ENCODE measurements at places on chromosomes 1 and 21.
A peak's percentile ranks its signal among the peaks of the same experiment; 100 is the strongest.

GRCh38 chr1:50272912-50273311 is 150.3 kb downstream of the DMRTA2 start:
- no peak for DNase-seq

- peak; percentile 18 for DNase-seq
These were observed 493.5 kb downstream of the DPYD start for GRCh38 chr1:97427371-97427770.

DNA sequence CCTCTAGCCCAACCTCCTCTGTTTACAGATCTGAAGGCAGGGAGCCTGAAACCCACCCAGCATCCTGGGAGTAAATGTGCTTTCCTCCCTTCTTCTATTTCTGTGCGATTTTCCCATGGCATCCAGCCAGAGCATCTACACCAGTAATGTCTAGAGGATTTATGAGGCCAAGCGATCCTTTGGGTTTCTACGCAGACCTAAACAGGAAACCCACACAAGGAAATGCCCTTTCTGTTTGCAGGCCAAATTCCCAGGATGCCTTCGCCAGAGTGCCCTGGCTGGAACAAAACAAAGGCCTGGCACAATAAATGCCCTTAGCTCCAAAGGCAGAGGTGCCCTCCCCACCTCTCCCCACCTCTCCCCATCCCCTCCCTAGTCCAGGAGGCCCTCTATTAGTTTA is 110.5 kb upstream of the CDC42BPA start:
- DNase-seq, result no peak

DNA sequence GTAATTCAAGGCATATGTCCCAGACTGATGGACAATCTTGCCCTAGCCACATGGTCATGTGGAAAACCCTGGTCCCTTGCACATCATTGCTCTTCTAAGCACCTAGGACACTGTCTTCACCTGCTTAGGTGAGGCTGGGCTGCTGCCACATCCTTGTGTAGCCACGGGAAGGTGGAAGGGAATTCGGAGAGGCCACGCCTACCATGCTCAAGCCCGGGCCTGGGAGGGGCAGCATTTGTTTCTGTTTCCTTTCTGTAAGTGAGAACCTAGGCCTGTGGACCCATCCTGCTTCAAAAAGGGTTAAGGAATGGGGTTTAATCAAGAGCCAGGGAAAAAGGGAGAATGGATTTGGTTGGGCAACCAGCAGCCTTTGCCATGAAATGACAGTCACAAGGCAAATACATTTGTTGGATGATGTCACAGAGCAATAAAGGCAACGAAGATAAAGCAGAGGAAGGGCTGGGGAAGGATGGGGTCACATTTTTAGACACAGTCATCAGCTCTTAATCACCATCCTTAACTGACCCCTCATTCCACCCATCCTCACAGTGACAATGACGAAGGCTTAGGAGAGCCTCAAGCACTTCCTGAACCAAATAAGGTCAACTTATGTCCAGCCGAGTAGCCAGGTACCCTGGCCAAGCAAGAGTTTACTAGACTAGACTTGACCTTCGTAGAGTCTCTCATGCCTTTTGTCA is 10.1 kb upstream of the LRRC38 start:
- no peak for DNase-seq

GRCh38 chr1:165827268-165828102 is at the start of gene UCK2:
Gene UCK2, plus strand, starts transcription at chr1:165827614. Its CDS starts 220 bp downstream, at chr1:165827834.
- DNase-seq, result peak; percentile 89

DNA sequence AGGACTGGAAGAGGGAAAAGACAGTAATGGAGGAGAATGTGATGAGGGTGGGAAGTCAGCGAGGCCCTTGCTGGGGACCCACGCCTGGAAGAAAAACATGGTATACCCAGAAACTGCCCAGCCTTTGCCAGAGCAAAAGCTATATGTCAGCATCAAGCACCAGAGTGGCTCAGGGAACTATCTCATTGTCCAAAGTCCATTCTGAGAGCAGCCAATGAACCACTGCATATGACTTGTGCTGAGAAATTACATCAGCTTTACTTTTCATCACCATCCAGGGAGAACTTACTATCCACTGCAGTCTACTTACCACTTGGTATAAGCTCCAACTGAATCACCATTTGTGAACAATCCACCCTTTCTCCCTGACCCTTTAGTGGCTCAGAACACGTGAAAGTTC is 148.1 kb downstream of the TTLL7 start:
- DNase-seq, result no peak

GRCh38 chr1:28905921-28906666 is 8.3 kb upstream of the EPB41 start:
- DNase-seq, result no peak

- no peak for DNase-seq
These were observed 88.0 kb upstream of the IVNS1ABP start for GRCh38 chr1:185404907-185405568.

DNA sequence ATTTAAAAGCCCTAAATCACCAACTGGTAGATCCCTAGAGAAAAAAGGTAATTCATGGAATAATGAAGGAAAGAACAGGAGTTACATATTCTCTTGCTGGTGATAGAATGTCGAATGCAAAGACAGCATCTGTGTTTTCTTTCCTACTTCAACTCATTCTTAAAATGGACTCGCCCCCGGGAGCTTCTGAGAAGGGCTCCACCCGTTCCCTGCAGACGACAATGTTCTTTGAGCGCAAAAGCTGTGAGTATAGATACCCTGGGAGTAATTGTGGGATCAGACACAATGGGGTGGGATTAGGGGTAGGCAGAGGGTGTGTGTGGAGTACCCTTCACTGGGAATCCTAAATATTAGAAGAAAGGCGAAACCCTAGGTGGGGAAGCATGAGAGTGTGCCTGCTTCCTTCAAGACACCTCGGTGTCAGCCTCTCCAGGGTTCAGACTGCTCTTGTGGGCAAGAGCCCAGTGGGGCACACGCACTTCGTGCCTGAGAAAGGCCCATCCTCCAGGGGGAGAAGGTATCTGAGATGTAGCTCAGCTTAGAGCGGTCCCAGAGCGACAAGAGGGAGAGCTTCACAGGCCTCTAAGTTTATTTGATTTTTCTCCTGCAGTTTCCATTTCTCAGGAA is 123.3 kb upstream of the DPYD start:
- no peak for DNase-seq

- no peak for DNase-seq
These were observed 238.5 kb upstream of the RAB4A start for GRCh38 chr1:229032375-229032774.

- no peak for DNase-seq
These were observed 386.3 kb downstream of the CAMTA1 start for GRCh38 chr1:7171574-7171973.

DNA sequence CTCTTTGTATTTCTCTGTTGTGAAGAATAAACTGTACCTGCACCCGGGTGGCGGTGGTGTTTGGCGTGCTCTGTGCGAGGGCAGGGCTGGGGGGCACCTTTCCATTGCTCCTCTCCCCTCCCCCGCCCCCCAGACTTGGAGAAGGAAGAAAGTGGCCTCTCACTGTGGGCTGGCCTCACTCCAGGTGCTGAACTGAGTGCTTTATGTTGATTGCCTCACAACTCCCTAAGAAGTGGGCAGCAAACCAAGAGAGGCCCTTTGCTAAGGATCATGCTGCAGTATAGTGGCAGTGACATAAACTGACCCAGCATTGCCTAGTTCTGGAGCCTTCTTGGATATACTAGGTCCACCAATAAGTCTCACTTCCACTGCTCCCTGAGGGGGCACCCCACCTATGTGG is 20.2 kb downstream of the A3GALT2 start:
- no peak for DNase-seq

DNA sequence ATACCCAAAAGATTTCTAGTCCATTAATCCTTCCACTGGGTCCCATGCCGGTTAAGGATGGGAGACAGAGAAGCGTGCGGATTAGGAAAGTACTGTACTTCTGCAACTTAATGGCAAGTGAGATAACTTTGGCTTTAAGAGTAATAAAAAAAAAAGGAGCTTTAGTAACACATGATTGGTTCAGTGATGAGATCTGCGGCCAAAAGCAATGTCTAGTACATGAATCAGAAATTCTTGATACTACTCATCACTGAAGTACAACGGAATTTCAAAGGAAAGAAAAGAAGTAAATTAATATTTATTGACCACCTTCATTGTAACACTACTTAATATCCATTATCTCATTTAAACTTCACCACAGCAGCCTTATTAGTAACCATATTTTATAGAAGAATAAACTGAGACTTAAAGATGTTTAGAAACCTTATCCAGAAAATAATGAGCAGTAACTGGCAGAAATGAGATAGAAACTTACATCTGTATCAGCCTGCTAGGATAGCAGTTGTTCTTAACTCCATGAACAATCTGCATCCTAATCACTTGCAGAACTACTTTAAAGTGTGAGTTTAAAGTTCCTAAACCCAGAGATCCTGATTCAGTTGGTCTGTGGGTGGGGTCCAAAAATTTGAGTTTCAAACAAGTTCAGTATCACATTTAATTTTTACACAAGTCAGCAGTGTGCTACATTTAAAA is 14.1 kb upstream of the NUF2 start:
- no peak for DNase-seq

GRCh38 chr1:158654086-158654485 is 32.4 kb downstream of the SPTA1 start:
- DNase-seq, result no peak

DNA sequence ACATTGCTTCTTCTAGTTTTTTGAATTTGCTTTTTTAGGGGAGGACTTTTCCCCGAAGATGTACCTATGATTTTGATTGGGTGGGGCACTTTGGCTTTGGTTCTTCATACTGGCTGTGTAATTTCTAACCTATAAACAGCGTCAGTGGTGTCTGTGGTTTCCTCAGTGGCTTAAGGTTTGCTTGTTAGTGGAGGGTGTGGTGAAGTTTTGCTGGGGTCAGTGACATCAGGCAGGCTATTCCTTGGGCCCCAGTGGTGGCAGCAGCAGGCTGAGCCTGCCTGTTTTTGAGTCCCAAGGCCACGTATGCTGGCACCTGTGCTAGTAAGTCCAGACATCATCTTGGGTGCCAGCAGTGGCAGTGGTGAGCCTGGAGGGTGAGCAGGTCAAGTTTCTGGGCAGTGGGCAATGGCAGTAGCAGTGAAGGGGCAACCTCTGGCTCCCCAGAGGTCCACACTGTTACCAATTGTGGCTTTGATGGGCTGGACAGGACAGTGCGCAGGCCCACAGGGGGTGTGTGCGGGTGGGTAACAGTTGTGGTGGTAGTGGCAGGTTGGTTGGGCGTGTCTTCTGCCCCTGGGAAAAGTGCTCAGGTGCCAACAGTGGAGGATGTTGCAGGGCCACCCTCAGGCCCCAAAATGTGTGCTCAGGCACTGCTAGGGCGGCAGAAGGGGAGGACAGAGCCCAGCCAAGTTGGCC is 54.9 kb upstream of the B3GALT2 start:
- DNase-seq, result peak; percentile 37

- DNase-seq, result no peak
These were observed 98.5 kb downstream of the ATG4C start for GRCh38 chr1:62882201-62883104.

DNA sequence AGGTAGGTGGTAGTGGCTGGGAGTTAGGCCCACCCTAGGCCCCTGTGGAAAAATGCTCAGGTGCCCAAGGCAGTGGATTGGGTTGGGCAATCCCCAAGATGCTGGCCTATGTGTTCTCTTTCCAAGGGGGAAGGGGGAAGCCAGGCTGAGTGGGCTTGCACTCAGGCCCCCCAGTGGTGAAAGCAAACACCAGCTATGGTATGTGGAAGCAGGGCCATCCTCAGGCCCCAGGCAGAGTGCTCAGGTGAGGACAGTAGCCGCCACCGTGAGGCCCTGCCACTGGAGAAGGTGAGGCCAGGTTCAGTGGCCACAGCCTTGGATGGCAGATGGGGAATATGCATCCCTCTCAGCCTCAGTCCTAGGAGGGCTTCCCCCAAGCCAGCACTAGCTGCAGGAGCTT is 11.8 kb downstream of the LY9 start:
- no peak for DNase-seq

GRCh38 chr1:198691063-198691462 is 52.2 kb downstream of the PTPRC start:
- no peak for DNase-seq

GRCh38 chr1:203275656-203276272 is 29.6 kb upstream of the BTG2 start:
- DNase-seq, result no peak

DNA sequence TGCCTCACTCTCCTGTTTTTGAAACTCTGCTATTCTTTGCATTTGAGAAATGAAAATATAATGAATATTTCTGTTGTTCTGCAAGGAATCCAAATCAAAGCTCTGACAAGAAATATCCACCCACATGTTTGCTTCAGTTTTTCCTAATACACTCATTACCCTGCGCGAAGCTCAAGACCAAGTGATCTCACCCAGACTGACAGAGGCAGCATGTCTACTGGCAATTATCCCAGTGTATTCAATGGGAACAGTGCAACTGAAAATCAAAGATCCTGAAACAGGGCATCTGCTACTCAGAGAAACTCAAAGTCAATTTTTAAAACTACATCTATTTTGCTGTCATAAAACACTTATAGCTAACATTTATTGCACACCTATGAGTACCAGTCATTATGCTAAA is 321.0 kb upstream of the LRRC7 start:
- no peak for DNase-seq

GRCh38 chr1:2786329-2787162 is 14.9 kb downstream of the TTC34 start:
- DNase-seq, result peak; percentile 48

- no peak for DNase-seq
These were observed 7.4 kb downstream of the ERRFI1 start for GRCh38 chr1:8018492-8019228.

DNA sequence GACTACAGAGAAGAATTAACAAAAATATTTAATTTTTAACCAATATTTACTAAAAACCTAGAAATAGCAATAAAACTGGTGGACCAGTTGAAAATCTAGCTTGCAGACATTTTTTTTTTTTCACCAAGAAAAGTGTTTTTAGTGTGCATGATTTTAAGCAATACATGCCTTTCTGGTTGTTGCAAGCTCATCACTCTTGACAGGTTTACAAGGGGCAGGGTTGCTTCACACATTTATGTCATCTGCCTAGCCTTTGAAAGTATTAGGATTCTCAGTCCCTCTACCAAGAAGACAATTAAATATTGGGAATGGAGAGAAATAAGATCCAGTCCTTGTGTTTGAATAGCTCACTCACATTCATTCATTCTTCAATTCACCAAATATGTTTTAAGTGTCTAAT is 53.8 kb upstream of the LYPLAL1 start:
- DNase-seq, result no peak

GRCh38 chr1:41341772-41342562 is 19.3 kb upstream of the FOXO6 start:
- DNase-seq, result no peak

DNA sequence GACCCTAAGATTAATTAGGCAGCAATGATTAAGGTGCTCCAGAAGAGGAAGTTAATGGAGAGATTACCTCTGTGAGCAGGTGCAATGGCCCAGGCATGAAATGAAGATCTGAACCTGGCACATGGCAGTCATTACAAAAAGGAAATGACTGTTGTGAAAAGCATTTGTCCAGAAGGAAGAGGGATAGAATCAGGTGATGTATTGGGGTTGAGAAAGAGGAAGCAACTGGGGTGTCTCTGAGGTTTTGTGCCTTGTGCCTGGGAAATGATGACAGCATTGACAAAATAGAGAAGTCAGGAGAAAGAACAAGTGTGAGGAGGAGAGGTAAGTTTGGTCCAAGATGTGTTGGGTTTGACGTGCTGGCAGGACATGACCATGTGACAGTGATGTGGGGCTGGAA is 5.6 kb downstream of the CRCT1 start:
- no peak for DNase-seq

Data from GM12865 (cell line).